ENCODE measurements at places on chromosomes 4 and X. TPM values are rescaled to one million over a fixed set of nuclear protein-coding genes. Genes with fewer than 3 reads are reported as not detected.

GRCh38 chr4:74297539-74297938 lies 10.7 kb upstream of the EPGN start:
- DNase-seq, result no peak

VCX2 gene
- total RNA-seq, result not detected

DNA sequence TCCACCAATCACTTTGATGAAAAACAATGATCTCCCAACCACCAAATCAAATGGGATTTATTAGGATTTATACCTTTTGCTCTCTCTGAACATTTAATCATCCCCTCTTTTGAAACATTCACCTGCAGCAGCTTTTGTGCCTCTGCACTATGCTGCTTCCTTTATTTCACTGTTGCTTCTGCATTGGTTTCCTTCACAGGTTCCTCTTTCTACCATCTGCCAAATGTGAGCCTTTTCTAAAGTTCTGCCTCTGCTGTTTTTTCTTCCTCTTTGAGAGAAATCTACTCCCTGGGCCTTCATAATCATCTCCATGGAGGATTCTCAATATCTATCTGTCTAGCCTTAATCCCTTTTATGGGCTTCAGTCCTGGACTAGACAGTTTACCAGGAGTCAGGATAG lies 24.7 kb downstream of the CUL4B start:
- DNase-seq, result no peak

- DNase-seq, result no peak
These were observed 4.8 kb downstream of the HAUS3 start for GRCh38 chr4:2236944-2237666.

- no peak for DNase-seq
These were observed 61.0 kb downstream of the RASGEF1B start for GRCh38 chr4:81410680-81411079.

GRCh38 chr4:152258804-152259708 lies 276.8 kb downstream of the FBXW7 start:
- peak; percentile 94 for DNase-seq

- no peak for DNase-seq
These were observed 10.7 kb upstream of the BCLAF3 start for GRCh38 chrX:20001588-20001987.

- no peak for DNase-seq
These were observed 27.4 kb downstream of the CCNQ start for GRCh38 chrX:153571534-153571908.

DNA sequence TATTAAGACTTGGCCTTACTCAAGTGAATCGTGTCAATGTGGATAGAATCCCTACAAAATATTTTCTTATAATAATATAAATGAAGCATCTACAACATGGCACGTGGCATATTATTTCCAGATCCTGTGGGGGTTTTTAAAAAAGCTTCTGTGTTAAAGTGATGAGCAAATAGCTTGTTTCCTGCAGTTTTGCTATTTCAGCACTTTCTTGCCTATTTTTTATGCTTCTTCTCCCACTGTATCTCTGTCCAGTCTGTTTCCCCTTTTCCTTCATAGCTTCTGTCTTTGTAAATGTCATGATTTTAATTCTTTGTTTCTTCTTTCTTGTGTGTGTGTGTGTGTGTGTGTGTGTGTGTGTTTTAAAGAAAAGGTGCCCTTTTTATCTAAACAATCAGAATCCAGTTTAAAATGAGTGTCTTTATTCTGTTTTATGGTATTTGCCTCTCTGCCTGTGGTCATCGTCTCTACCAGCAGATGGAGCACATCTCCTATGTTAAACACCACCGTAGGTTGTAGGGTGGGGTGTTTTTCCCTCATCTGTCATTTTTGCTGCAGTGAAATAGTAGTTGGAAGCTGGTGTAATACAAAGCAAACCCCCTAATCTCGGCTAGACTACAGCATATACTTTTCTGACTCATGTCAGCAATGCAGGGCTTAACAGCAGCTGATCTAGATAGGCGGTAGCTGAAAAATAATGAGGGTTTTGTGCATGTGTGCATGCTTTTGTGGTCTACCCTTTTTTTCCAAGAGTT lies 33.1 kb downstream of the FTHL17 start:
- peak; percentile 24 for DNase-seq

GRCh38 chr4:48336146-48336870 lies 5.0 kb upstream of the SLAIN2 start:
- DNase-seq, result no peak

- peak; percentile 31 for DNase-seq
These were observed 22.3 kb downstream of the UGT2A2 start for GRCh38 chr4:69617083-69617694.

PLP1 gene
- total RNA-seq, result not detected

SYTL4 gene
- 18.4 TPM for total RNA-seq

ASMT gene
- not detected for total RNA-seq

DNA sequence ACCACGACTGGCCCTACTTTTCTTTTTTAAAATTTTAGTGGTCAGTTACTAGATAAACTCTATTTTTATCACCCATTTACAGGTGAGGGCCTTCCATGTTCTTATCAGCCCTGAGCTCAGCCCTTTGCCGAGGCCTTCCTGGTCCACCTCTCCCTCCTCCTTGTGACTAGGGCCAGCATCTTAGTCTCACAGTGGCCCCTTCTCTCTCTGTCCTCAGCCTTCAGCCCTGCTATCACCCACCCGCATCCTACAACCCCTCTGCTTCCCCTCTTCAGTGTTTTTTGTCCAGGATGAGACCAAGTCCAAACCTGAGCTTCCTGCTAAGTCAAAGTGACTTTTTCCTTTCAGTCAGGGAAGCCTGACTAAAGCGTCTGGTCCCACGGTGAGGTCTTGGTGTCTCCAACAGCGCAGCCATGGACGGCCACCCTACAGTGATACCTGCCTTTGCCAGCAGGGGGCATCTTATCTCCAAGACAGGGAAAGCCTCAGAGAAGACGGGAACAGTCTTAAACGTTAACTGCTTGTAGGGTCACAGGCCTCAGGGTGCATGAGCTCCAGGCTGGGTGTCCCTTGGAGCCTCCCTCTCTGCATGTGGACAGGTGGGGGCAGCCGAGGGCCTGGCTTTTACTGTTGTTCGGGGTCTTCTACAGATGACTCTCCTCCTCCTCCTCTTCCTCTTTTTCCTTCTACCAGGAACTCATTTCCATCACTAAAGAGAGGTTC lies 11.7 kb upstream of the GAGE10 start:
- DNase-seq, result peak; percentile 39

DNA sequence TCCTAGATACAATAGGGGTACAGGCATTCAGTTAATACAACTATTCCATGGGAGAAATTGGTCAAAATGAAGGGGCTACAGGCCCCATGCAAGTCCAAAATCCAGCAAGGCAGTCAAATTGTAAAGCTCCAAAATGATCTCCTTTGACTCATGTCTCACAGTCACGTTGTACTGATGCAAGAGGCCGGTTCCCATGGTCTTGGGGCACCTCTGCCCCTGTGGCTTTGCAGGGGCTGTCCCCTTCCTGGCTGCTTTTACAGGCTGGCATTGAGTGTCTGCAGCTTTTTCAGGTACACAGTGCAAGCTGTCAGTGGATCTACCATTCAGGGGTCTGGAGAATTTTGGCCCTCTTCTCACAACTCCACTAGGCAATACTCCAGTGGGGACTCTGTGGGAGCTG lies 12.5 kb upstream of the ASIC5 start:
- no peak for DNase-seq

- no peak for DNase-seq
These were observed 204.1 kb downstream of the BCOR start for GRCh38 chrX:39893417-39894338.

GRCh38 chr4:154344686-154345085 lies 146.9 kb downstream of the DCHS2 start:
- no peak for DNase-seq

COL4A6 gene
- 0.92 TPM for total RNA-seq

- DNase-seq, result peak; percentile 58
These were observed 835 bp downstream of the TMEM185A start for GRCh38 chrX:149630681-149631233.

NEIL3 gene
- 6.9 TPM for total RNA-seq

GRCh38 chr4:66575008-66575696 lies 904.9 kb upstream of the EPHA5 start:
- DNase-seq, result no peak

DNA sequence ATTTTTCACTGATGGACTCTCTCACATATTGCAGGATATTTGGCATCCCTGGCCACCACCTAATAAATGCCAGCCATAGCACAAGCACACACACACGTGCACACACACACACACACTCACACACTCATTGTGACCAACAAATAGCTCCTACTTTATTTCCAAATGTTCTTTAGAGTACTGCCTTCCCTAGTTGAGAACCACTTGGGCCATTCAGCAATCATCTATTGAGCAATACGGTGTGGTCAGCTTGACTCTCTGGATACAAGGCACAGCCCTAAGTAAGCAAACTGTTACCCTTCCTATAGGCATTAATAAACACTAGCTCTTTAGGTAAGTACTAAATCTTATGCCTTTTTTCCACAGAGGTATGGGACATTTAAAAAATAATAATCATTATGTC lies 21.1 kb downstream of the CORIN start:
- no peak for DNase-seq

DNA sequence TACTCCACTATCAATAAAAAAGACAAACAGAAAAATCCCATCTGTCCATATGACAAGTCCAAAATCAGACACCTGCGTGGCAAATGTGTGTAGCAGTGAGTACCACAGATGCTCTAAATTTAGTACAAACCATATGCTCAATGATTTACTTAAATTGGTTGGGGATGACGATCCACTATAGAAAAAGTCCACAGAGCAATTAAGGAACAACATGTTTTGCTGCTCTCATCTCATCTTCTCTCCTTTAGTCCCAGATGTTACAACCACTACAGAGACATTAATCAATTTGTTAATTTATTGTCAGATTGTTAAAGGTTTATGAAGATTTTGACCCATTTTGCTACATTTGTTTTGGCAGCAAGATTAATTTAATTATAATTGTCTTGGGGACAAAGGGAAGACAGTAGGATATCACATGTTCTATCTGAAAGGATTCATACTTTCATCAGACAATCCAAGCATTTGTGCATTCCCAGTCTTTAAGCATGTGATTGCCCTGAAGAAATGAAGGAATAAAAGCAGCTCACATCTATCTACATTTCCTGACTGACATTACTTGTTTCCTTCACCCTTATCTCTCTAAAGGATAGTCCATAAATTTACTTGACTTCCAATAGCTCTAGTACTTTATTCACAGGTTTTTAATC lies 2268.1 kb downstream of the PCDH7 start:
- no peak for DNase-seq

MXRA5 gene
- total RNA-seq, result not detected

MUC7 gene
- total RNA-seq, result not detected

GRCh38 chrX:131703646-131704045 lies 159.8 kb downstream of the OR13H1 start:
- no peak for DNase-seq

DNA sequence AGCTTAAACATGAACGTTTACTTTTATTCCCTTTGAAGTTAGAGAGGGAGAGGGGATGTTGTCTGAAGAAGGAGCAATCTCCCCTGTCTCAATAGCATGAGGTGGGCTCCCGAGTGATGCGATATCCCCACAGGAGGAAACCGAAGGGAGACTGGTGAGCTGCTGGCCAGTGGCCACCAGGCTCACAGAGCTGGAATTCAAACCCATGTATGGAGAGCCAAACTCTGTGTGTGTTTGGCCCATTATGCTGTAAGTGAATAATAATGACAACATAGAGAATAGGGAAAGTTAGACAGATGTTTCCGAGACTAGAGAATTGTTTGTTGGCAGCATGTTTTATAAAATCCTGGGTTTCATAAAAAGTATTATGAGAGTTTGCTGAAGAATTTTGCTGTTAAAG lies 66.1 kb upstream of the CLNK start:
- no peak for DNase-seq

- DNase-seq, result no peak
These were observed 16.1 kb upstream of the SPANXD start for GRCh38 chrX:141714680-141715079.

DNA sequence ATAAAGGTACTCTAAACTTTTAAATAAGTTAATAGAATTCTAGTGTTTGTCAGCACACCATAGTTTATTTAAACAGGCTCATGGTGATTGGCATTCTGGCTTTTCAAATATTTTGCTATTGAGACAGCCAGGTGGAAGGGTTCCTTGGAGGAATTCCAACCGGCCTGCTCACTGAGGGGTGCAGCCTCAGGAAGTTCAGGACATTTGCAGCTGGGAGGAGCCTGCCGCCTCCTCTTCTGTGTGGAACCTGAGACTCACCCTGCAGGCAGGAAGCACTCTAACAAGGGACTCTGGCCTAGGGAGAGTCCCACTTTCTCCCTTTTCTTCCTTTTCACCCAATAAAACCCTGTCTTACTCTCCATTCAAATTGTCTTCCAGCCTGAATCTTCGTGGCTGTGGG lies 1328.0 kb downstream of the FSTL5 start:
- DNase-seq, result no peak

ANKRD37 gene
- 4.2 TPM for total RNA-seq
